Stimulated activated CD8-positive, alpha-beta memory T cell treated with anti-CD3 and anti-CD28 coated beads, Interleukin-4, amount 100 ng/mL, for 1 hour (primary cell): ENCODE measurements at places on chromosomes 4 and X.

- DNase-seq: no peak
Observed at GRCh38 chr4:71473541-71474240, 134.9 kb downstream of the SLC4A4 start.

- DNase-seq: no peak
Observed at GRCh38 chrX:154834562-154834961, at the start of gene SMIM9. Gene SMIM9 (minus strand): TSS chrX:154834662. CDS start chrX:154830856, 3,806 bp downstream.

DNA sequence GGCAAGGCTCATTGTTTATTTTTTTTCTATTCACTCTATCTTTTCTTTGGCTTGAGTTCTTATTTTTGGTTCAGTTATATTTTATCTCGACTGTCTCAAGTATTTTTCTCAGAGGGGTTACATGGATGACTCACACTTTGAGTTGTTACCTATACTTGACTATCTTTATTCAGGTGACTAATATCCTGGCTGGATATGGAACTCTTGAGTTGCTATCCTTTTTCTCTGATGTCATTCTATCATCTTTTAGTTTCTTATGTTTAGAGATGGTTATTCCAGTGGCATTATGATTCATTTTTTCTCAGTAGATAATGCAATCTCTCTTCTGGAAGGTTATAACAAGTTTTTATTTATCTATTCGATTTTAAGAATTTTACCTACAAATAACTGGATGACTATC is 117.9 kb downstream of the COX18 start:
- DNase-seq: no peak

- no peak for DNase-seq
Observed at GRCh38 chr4:75708218-75708691, 16.1 kb upstream of the USO1 start.

- DNase-seq: no peak
Observed at GRCh38 chr4:28482580-28483270, 1622.1 kb downstream of the STIM2 start.

DNA sequence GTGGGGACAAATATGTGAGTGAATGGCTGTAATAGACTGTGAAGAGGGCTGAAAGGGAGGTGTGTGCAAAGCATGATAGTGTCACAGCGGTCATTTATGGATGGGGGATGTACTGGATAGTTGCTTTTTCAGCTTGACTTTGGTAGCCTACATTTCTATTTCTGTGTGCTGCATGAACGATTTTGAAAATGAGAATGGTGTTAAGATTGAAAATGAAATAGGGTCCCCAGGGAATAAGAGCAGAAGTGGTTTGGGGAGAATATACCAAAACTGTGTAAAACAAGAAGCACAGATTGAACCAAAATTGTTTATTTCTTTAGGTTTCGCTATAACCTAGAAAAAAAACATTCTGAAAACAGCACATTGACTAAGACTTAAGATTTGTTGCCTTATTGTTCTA is 58.8 kb upstream of the CLNK start:
- no peak for DNase-seq

GRCh38 chr4:82425478-82425877 is 4.8 kb downstream of the HNRNPDL start:
- DNase-seq: no peak

DNA sequence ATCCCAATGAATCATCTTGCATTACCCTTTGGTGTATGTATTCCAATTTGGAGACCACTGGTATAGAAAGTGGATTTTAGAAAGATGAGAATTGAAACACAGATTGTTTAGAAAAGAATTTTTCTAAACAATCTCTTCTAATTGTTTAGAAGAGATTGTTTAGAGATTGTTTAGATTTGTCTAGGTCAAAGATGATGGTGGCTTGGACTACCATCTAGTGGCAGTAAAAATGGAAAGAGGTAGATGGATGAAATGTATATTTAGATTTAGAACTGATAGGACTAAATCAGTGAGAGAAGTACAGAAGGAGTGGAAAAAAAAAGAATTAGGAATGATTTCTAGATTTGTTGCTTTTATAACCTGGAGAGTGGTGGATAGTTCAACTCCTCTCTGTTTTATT is 70.6 kb downstream of the ARSJ start:
- no peak for DNase-seq

GRCh38 chrX:57528670-57529255 is 63.0 kb upstream of the ZXDB start:
- DNase-seq: no peak

DNA sequence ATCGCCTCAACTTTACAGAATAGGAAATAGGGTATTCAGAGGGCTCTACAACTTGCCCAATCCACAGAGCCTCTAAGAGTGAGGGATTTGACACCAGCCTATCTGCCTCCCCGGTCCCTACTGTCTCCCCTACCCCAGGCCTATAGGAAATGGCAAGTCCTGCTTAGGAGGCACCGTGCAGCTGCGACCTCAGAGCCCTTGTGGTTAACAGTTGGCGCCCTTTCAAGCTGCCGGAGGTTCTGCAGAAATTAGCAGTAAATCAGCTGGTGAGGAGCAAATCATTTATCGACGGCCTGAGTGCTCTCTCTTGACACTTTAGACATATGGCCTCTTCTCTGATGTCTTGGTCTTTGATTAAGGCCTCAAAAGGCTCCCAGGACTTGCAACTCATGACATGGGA is 96.9 kb downstream of the CLNK start:
- DNase-seq: peak; percentile 9

GRCh38 chr4:70196857-70197256 is 1.3 kb downstream of the ODAM start:
- DNase-seq: no peak

DNA sequence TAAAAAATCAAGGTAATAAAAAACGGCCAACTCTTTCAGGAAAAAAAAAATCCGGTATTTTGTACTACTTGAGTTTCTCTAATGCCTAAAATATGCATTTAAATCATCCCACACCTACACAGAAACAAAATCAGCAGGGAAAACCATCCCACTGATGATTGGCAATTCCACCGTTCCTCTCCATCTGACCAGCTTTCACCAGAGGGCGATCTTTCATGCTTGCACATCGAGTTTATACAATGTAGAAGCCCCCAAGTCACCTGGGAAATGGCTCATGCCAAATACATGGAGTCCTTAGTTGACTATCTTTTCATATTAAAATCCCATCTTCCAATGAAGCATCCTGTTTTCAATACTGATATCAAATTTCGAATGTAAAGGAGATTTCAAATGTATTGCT is 69.2 kb downstream of the PTCHD1 start:
- no peak for DNase-seq

DNA sequence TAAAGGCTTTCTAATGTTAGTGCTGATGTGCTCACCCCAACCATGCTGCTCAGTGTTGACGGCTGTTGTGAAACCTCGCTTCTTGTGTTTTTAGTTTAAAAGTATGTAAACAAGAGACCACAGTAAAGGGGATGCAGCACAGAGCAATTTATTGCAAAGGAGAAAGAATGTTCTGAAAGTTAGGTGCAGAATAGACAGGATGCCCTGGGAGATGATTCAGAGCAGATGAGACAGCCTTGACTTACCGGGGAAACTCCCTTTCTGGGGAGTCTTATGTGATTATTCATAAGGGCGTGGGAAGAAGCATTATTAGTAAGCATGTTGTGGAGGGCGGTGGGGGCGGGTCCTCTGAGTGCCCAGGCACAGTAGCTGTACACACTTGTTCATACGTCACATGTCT is 47.7 kb downstream of the EVC start:
- DNase-seq: no peak

GRCh38 chr4:97866821-97867556 is 276.3 kb downstream of the STPG2 start:
- no peak for DNase-seq

GRCh38 chr4:115515366-115515765 is 401.9 kb upstream of the NDST4 start:
- DNase-seq: no peak

DNA sequence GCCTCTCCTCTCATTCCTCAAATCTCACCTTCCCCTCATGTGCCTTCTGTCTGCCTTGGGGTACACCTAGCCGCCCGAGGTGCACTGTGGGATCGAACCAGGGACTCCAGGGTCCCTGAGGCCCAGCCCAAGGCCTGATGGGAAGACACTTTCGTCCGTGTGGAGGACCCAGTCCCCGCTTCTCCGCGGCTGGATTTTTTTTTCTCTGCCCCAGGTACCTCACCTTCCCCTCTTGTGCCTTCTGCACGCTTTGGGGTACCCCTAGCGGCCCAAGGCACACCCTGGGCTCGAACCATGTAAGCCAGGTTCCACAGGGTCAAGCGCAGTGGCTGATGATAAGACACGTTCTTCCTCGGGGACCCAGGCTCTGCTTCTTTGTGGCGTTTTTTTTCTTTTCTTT is 530.7 kb downstream of the CWH43 start:
- no peak for DNase-seq

DNA sequence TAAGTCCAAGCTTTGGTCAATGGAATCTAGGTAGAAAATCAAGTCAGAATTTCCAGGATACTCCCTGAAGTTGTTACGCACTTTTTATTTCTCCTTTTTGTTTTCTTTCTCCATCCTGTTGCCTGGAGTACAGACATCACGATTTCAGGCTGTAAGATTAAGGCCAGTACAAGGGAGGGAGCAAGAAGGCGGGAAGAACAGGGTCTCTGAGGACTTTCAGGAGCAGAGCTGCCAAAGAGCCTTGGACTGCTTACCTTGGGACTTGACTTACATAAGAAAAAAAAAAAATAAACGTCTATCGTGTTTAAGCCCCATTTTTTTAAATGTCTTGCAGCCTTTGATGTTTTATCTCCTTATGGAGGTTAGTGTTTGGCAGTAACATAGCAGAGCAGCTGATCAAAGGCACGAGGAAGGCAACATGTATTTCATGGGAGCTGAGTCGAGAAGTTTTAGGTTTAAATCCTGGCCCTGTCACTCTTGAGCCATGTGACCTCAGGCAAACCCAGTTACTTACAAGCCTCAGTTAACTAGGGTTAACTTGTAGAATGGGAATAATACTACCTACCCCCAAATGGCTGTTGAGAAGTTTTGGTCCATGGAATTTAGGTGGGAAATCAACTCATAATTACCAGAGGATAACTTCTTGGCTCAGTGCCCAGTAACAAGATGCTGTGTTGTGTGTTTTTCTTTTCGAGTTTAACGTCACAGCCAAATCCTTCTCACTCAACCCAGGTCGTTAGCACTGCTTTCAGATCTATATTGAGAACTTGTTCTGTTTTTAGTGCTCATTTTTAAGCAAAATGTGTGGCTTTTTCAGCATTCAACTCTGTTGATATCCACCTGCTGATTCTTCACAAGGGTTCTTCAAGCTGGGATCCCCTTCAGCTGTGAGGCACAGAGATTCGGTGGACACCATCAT is 106.8 kb downstream of the CLNK start:
- no peak for DNase-seq

DNA sequence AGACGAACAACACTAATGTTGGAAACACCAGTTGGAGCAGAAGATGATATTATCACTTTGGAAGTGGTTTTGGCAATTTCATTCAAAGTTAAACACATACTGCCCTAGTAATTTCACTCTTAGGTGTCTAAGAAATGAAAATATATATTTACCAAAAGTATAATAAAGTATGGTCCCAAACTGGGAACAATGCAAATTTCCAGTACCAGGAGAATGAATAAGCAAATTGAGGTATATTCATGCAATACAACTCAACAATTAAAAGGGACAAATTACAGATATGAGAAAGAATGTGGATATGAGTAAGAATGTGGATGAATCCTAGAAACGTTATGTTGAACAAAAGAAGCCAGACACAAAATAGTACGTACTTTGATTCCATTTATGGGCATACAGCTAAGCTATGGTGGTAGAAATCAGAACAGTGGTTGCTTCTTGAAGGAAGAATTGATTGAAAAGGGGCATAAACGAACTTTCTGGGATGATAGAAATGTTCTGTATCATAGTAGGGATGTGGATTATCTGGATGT is 10.0 kb downstream of the ELMOD2 start:
- DNase-seq: no peak

- no peak for DNase-seq
Observed at GRCh38 chrX:63426519-63426918, 75.4 kb upstream of the SPIN4 start.

GRCh38 chr4:116849620-116850019 is 235.8 kb downstream of the TRAM1L1 start:
- no peak for DNase-seq

- no peak for DNase-seq
Observed at GRCh38 chrX:72394518-72395170, 88.9 kb upstream of the CITED1 start.

- DNase-seq: no peak
Observed at GRCh38 chr4:43332052-43332425, 439.5 kb downstream of the GRXCR1 start.

DNA sequence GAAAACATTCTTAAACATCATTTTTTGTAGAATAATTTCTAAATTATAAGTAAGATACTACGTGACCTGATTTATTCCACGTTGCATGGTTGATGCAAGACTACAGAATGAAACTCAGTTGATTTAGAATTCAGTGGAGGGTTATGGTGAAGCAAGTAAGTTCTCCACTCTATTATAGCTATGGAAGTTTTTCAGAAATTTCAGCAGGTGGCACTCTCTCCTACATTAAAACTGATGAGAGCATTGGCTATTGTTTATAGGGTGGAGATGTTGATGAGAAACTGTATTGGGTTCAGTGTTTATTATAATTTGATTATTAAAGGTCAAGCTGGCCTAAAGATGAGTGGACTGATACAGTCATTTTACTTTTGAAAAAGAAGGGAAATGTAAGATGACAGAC is 88.0 kb downstream of the FNIP2 start:
- no peak for DNase-seq

GRCh38 chr4:126986828-126987227 is 645.9 kb upstream of the INTU start:
- DNase-seq: no peak

GRCh38 chrX:24025741-24026403 is 1.1 kb downstream of the KLHL15 start:
- no peak for DNase-seq

DNA sequence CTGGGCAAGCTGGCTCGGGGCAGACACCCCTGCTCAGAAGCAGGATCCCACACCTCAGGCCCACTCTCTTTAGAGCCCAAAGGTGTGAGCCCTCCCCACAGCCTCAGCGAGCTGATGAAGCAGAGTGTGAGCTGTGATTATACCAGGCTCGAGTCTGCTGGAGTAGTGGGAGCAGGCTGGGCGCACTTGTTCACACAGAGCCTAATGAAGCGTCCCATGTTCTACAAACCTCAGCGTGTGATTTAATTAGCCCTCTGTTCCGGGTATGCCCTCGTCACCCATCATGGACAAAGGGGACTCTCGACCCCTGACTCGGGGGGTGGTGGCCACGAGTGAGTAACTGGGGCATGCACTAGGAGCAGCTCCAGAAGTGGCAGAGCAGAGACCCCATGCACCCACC is 62.3 kb downstream of the PPP2R2C start:
- DNase-seq: no peak

- DNase-seq: no peak
Observed at GRCh38 chr4:77777135-77777807, 41.9 kb downstream of the CNOT6L start.
